ENCODE measurements at places on chromosomes 2 and 18.
A peak's percentile ranks its signal among the peaks of the same experiment; 100 is the strongest.

DNA sequence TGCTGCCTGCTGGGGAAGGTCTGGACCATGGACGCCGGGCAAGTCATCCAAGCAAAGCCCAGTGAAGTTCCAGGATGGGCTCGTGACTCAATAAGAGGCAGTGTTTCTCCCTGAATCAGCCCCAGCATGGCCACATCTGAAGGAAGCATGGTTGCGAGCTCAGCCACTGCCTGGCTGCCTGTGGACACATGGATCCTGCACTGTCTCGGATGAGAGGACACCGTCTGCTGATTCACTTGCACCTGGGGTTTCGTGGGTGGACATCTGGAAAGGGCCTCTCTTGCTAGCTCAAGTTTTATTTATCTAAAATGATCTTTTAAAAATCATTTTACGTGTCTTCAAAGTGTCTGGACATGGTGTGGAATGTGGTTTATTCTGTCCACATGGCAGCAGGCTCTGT, 224.8 kb upstream of the FN1 start:
- DNase-seq = no peak

GRCh38 chr2:197306696-197307040, 3.9 kb downstream of the ANKRD44 start:
- peak; percentile 66 for DNase-seq

GRCh38 chr2:40450066-40450795, 1.7 kb downstream of the SLC8A1 start:
- DNase-seq = no peak

- no peak for DNase-seq
These were observed 125.7 kb downstream of the PDE1A start for GRCh38 chr2:182301093-182301492.

DNA sequence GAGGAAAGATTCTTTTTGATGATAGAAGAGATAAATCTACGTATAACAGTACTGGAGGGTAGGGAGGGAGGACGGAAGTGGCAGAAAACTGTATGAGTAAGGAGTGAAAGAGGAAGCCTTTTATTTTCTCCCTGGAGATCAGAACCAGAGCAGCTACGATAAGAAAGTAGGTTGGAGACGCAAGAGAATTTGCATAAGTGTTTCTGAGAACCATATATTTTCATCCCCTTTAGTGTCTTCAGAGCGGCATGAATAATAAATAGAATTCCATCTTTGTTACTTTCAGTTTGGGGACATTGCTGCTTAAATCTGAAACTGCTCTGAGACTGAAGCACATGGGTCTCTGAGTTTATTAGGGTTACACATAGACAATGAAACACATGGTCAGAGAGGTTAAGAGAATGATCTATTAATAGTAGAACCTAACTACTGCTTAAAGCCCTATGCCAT, 230.2 kb upstream of the TNP1 start:
- DNase-seq = no peak

DNA sequence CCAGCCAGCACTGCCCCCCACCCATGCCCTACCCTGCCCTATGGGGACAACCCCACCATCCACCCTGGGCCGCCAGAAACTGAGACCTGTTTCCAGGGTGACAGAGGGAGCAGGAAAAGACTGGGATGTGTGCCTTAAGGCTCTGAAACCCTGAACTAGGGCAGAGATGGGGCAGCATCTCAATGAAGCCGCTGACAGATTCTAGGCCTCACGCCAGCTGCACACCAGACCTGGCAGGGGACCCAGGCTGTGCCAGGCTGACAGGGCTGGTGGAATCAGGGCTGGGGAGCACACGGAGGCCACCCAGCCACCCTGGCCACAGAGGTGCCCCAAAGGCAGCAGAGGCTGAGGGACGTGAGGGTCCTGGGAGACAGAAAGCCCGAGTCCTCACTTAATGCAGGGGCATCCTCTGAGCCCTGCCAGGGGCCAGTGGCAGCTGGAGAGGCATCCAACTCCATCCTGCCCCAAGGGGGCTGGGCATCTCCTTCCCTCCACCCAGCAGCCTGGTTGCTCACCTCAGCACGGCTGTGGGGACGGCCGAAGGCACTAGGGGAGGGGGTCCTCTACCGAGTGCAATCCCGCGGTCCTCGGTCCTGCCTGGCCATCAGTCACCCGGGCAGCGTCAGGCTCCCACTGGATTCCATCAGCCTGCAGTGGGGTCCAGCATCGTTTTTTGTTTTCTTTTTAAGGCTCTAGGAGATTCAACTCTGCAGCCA, 169.2 kb downstream of the ZFP36L2 start:
- DNase-seq = no peak

DNA sequence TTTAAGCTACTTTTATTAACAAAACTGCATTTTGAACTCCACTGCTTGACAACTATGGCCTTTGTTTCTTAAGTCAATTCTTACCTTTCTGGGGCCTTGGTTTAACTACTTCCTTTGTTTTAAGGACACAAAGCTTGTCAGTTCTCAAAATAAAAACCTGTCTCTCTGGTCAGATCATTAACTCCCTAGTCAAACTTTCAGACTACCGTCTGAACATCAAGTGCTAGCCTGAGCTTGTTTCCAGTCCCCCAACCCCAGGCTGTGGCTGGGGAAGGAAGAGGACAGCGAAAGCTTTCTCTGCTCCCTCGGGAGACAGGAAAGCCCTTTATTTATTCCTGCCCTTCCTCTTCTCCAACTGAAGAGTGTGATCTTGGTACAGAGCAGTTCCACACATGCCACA, 1.7 kb downstream of the SH3YL1 start:
- DNase-seq = no peak

DNA sequence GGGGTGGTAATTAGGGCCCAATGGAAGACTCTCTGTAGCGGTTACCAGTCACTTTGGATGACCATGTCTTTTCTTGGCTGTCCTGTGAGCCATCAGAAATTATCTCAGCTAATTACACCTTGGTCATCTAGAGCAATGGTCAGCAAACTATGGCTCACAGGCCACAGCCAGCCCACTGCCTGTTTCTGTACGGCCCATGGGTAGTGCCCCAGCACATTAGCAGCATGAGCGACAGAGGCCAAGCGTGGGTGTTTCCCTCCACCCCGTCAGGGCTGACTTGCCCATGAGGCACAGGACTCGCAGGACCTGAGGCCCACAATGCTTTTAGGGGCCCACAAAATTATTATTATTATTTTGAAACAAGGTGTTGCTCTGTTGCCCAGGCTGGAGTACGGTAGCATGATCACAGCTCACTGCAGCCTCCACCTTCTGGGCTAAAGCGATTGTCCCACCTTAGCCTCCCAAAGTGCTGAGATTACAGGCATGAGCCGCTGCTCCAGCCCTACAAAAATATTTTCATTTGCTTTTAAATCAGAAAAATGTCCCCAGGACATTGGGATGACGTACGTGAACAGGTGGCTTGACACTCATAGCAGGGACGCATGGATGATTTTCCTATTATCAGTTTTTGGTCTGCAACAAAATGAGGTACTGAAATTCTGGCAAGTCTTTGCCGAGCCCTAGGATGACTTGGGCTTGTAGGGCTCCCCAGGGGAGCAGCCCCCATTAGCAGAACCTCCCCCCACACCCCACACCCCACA, 29.3 kb upstream of the CEP68 start:
- no peak for DNase-seq

DNA sequence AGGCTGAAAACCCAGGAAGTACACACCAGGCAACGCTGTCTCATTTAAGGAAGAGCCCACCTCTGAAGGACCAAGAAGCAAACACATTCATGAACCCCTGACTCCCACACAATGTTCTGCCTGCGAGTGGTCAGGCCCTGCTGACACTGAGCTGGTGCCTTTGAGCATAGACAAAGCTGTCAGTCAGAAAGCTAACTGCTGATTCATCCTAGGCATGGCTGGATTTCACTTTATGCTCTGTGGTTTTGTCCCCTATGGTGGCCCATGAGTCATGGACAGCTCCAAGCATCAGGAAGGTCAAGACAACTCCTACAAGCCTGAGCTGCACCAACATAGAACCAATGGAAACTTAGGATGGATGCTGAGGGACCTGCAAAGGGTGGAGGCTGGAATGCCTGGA, 78.9 kb downstream of the UXS1 start:
- no peak for DNase-seq

GRCh38 chr2:96701636-96702035, 38.2 kb downstream of the LMAN2L start:
- no peak for DNase-seq

GRCh38 chr2:3902131-3902530, 198.8 kb downstream of the DCDC2C start:
- DNase-seq = no peak

GRCh38 chr2:234251326-234252271, 201.1 kb downstream of the SPP2 start:
- DNase-seq = no peak

DNA sequence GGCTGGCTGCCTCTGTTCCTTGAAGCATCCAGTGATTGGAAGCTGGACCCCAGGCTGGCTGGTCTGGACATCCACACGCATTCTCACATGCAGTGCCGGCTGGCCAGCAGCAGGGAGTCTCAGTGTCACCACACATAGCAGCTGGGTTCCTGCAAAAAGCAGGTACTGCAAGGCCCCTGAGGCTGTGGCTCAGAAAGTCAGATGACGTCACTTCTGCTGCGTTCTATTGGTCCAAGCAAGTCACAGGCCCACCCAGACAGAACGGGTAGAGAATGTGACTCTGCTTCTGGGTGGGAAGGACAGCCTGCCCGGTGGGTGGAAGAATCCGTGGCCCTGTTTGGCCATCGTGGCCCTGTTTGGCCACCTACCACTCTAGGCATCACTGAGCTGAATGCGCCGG, 51.3 kb upstream of the SPP2 start:
- DNase-seq = no peak

All from CD4-positive, alpha-beta T cell treated with Interleukin-17A for 4 hours (primary cell).